Astrocyte of the hippocampus (primary cell): ENCODE measurements at places on chromosomes 6 and 20.

DNA sequence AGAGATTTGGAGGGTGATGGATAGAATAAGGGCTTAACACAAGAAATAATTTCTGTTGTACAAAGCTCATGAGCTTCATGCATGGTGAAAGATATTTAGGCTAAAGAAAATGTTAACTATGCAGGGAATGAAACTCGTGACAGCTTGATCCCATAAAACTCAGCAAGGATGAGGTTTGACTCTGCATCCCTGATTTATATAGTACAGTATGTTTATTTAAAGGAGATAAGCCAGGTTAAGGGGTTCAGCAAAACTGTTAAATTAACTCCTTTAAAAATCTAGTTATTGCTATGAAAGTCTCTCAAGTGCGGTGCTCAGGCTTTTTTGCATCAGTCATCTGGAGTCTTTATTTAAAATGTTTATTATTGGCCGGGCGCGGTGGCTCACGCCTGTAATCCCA, 326.4 kb downstream of the LAMA2 start:
- no peak for DNase-seq

DNA sequence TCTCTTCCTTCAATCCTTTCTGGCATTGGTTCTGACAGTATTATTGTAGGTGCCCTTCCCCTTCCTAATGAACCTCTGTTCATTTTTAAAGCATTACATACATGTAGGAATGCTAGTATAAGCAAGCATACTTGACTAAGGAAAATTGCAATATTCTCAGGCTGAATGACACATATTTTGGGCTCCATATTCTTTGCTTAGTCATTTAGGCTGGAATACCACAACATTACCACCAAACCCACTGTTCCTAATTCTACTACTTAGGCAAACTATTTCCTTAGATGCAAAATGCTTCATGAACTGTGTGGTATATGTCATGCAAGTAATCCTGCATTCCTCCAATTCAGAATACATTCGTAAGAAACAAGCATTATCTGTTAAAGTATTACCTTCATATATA, 113.9 kb downstream of the PRDM1 start:
- peak; percentile 71 for DNase-seq

DNA sequence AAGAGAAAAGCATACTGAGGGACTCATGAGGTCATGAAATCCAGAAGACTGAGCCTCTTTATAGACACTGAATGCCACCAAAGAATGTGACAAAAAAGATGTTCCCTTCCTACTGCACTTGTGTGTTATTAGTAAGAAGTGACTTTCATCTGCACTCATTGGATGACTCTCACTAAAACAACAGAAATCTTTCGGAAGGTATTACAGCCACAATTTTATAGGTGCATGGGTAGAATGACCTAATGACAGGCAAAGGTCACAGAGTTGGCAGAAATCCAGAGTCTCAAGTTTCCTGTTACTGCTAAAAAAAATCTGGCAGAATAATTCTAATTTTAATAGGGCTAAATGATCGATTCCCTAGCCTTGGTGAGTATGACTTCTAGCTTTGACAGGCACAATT, 13.3 kb downstream of the PKHD1 start:
- DNase-seq = no peak

GRCh38 chr6:33416386-33417127, 1.4 kb downstream of the CUTA start:
- DNase-seq = no peak

GRCh38 chr6:160174681-160175080, 53.1 kb downstream of the SLC22A1 start:
- no peak for DNase-seq

DNA sequence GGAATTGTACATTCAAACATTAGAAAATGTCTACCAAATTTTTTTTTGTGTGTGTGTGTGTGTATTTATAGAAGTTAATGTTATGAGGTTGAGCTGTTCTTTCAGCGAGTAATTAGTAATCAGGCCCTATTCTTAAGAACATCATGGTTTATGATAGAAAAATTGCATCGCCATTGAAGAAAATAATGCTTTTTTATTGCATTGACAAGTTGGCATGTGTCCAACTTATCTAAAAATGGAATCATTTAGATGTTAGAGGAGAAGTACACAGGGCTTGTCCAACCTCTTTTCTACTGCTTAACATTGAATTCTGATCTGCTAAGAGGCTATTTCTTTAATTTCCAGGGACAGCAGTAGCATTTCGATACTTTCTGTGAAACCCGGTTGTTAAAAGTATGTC, 61.6 kb upstream of the ADGRG6 start:
- no peak for DNase-seq

DNA sequence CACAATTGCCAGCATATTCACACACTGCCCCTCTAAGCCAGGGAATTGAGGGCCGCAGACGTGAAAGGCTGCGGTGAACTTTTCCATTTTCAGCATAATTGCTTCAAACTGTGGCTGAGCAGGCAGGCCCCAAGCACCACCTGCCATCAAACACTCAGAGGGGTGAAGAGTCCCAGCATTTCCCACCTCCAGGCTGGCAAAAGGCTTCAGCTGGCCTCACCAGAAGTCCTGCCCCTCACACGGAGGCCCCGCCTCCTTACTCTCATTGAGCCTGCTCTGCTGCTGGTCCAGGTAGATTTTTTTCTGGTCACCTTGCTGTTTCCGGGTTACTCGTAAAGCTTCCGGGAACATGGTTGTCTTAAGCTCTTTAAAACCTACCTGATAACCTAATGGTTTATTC, 52.0 kb upstream of the PRELID3B start:
- no peak for DNase-seq

- DNase-seq = no peak
These were observed 25.5 kb upstream of the OCSTAMP start for GRCh38 chr20:46575937-46576461.

DNA sequence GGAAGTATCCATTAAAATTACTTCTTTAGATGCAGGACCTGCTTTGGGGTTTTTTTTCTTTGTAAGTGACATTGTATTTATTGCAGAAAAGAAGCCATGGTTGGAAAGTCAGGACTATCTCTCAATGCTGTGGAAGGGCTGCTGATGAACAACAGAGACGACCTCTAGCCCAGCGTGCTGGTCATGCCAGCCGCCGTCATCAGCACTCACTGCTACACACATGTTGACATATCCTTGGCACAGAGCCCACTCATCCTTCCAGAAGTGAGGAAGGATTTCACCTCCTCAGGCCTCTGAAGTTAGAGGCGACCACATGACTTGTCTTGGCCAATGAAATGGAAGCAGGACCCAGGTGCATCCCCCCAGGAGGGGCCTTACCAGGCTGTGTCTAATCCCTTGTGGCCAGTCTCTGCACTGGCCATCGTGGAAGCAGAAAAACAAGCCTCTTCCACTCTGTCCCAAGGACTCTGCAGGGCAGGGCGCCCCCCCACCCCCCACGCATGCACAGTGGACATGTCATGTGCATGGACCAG, 343.5 kb downstream of the TAF4 start:
- DNase-seq = no peak

DNA sequence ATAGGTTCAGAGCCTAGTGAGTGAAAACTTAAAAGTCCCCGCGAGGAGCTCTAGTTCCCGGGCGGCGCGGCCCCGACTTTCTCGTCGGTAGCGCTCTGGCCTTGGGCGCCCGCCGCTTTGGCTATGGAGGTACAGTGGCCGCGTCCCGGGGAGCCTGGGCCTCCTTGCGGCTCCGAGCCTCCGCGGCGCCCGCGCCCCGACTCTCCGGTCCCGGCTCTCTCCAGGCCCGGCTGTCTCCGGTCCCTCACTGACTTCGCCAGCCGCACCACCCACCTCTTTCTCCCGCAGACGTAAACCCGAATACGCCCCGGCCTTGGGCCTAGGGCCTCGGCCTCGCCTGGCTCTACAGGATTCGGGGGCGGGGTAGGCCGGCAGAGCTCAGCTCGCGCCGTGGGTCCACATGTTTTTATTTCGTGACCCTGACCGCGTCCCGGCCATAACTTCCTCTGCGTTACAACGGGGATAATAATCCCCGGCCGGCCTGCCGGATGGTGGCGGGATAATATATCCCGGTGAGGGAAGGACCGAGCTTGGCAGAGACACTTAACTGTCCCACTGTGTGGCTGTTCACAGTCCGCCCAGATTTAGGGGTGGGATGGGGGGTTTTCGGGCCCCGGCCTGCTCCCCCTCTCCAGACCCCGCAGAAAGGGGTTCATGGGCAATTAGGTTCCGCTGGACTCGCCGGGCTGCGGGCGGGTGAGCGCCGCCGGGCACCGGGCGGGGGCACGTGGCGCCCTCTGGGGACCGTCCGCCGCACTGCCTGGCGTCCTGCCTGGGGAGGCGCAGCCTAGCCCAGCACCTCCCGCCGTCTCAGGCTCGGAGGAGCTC, 10.0 kb upstream of the TBX18 start:
- DNase-seq = peak; percentile 78

DNA sequence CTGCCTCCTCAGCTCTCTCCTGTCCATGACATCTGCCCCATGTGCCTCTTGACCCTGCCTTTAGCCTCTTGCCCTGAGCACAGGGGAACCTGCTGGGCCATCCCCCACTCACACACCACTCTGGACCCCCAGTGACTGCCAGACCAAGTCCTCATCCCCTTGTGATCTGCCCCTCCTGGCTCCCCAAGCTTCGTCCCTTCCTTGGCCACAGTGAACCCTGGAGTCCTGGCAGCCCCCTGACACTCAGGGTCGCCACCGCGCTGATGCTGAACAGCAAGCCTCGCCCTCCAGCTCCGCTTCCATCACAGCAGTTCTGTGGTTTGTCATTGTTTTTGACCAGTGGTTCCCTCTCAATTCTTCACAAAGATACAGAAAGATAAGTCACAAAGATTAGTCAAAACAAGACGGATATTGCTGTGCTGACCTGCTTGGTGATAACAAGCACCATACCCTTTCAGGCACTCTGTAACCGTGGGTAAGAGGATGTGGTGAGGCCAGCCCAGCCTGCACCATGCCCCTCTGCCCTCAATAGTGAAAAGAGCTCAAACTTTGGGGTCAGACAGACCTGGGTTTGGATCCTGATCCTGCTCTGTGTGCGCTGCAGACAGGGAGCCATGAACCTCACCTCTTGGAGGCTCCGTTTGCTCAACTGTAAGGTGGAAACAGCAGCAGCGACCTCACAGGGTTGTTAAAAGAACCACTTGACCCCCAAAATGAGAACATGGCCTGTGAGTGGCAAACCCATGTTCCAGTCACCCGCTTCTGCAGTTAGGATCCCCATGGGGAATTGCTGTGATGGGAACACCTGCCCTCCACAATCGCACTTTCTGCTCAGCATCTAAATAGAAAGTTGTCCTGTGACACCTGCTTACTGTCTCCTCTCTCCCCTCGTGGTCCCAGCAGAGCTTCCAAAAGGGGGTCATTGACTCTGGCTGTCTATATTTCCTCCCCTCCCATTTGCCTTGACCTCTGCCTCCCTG, 114.5 kb downstream of the TOX2 start:
- DNase-seq = no peak

DNA sequence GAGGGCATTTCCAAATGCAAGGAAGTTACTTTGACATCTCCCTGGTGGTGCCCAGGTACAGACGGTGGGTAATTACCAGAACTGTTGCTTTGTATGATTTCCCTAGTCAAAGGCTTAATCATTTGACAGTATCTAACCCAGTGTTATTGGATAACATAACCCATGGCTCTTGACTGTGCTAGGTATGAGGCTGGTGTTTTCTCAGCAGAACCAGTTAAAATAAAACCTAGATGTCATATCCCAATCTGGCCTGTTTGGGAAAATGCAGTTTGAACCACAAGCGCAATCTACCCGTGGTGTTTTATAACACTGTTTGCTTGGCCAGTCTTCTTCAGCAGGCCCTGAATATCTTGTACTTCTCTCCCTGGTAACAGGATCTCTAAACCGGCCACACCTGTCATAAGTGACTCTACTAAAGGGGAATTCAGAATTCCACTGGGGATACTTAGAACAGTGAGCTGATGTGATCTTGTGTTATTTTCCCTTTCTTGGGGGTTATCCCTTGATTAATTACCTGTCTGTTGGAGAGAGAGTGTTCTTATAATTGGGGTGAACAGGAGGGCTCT, 32.8 kb downstream of the PPP1R14C start:
- DNase-seq = no peak

DNA sequence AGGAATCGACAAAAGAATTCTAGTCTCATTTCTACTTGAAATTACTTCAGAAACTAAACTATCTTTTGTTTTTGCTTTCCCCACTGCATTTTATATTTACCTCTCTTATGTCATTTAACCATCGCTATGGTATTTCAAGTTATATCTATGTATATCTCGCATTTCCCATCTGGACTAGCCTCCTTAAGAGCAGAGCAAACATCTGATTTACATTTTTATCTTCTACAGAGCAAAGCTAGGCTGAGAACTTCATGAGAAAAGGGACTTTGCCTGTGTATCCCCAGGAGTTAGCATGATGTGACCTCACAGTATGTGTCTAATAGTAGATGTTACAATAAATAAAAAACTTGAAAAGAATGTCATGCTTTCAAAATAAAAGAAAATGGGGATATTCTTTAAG, 201.2 kb downstream of the PTPRK start:
- DNase-seq = no peak

- DNase-seq = peak; percentile 28
These were observed 35.0 kb downstream of the SESN1 start for GRCh38 chr6:109059571-109060021.

DNA sequence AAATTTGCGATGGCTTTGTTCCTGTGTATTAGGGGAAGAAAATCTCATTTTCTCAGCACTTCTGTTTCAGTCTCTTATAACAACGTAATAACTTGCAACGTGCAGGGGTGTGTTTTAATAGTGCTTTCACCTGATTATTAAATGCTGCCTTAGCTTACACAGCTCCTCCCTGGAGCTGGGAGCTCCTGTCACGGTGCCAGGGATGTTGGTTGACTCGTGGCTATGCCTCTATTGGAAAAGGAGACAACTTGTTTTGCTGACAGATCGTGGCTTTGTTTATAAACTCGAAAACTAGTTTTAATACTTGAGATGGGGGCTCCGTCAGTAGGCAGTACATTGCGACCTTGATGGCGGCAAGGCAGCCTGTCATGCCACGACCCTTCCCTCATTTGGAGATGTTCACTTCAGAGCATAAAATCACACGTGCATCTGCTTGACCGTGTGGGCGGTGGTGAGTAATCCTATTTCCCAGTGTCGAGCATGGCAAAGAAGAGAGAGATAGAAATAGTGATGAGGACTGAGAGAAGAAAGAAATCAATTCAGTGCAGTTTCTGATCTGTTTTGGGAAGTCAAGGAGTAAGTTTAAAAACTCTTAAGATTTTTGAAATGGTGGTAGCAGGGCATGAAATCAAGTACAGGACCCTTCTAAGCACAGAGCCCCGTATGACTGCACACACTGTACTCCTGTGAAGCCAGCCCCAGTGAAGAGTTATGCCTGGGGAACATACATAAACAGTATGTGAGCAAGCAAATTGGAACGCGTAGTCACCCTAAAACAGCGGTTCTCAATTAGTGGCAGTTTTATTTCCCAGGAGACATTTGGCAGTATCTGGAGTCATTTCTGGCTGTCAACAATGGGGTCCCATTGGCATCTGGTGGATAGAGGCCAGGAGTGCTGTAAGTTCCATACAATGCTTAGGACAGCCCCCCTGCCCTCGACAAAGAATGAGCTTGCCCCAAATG, 147.2 kb downstream of the DOK5 start:
- peak; percentile 54 for DNase-seq

GRCh38 chr6:17062871-17063440, 38.9 kb upstream of the STMND1 start:
- no peak for DNase-seq

- peak; percentile 81 for DNase-seq
These were observed 95.5 kb downstream of the THBS2 start for GRCh38 chr6:169158174-169158573.
